Activated naive CD8-positive, alpha-beta T cell treated with anti-CD3 and anti-CD28 coated beads for 36 hours (primary cell): ENCODE measurements at places on chromosomes 16 and 17.

GRCh38 chr16:89150981-89151380, 20.6 kb upstream of the CDH15 start:
- no peak for DNase-seq

- DNase-seq: no peak
Measured at GRCh38 chr17:47077576-47077975, 98.5 kb upstream of the RPRML start.

GRCh38 chr17:35918665-35919064, 11.9 kb downstream of the RDM1 start:
- DNase-seq: no peak

- no peak for DNase-seq
Measured at GRCh38 chr17:32654324-32654723, 167.5 kb downstream of the CDK5R1 start.

DNA sequence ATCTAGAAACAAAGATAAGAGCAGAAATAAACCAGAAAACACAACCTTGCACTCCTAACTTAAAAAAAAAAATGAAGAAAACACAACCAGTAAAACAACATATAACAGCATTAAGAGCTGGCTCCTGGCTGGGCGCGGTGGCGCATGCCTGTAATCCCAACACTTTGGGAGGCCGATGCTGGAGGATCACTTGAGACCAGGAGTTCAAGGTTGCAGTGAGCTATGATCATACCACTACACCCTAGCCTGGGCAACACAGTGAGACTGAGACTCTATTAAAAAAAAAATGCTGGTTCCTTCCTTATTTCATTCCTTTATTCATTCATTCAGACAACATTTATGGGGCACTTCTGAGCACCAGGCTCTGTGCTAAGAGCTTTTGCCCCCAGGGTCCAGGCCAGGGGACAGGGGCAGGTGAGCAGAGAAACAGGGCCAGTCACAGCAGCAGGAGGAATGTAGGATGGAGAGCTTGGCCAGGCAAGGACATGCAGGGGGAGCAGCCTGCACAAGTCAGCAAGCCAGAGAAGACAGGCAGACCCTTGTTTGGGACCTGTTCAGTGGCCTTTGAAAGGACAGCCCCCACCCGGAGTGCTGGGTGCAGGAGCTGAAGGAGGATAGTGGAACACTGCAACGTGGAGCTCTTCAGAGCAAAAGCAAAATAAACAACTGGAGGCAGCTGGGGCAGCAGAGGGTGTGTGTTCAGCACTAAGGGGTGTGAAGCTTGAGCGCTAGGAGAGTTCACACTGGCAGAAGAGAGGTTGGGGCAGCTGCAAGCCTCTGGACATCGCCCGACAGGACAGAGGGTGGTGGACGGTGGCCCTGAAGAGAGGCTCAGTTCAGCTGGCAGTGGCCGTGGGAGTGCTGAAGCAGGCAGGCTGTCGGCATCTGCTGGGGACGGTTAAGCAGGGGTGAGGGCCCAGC, 2.6 kb downstream of the STH start:
- no peak for DNase-seq
